ENCODE measurements at places on chromosomes 4 and X.

DNA sequence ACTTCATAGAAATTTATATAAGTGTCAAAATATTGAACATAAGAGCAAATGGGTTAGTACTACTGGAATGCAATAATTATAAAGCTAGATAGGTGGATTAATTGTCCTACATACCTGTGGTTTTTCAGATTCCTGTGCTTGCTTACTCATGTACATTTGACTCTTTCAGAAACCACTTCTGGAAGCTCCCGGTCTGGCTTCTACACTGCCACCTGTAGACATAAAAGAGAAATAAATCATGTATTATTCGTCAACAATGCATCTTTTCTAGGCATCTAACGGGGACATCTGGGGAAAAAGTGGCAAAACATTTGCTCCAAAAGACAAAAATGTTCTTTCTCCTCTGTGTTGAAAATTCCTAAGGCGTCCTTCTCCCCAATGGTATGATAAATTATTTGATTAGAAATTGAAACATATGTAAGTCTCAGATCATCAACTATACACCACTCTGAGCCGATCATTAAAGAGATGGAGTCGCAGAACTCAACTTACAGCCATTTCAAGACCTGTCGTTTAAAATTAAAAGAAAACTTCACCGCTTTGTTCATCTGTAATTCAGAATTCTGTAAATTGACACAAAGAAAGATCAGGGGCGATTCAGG lies 648.7 kb upstream of the DIPK2B start:
- DNase-seq, result peak; percentile 61

GRCh38 chrX:154372612-154373022 lies 1.8 kb downstream of the FLNA start:
- peak; percentile 56 for DNase-seq

DNA sequence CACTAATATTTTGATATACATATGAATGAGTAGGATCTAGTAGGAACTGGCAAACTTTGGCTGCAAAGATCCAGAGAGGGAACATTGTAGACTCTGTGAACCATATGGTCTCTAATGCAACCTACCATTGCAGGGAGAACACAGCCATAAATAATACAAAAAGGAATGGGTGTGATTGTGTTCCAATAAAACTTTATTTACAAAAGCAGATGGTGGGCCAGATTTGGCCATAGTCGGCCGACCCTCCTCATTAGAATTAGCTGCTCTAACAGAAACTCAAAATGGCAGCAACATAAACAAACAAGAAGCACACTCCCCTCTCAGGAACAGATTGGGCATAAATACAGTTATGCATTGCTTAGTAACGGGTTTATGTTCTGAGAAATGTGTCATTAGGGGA lies 198.1 kb upstream of the RBPJ start:
- DNase-seq, result no peak

- DNase-seq, result no peak
Measured at GRCh38 chr4:173195109-173195508, 26.5 kb downstream of the GALNT7 start.

DNA sequence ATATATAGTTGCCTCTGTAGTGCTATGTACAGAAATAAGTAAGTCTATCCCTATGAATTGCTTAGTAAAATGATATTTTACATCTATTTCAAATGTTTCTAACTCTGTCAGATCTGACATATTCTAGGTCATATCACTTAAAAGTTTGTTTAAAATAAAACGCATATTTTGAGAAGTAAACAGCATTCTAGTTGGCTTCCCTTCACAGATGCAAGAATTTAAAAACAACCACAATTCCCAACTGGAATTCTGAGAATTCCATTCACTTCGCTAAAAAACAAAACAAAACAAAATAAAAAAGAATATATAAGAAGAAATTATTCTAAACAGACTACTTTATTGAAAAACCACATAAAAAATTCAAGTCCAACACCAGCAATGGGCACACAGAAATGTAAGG lies 126.0 kb downstream of the PPP3CA start:
- DNase-seq, result no peak

DNA sequence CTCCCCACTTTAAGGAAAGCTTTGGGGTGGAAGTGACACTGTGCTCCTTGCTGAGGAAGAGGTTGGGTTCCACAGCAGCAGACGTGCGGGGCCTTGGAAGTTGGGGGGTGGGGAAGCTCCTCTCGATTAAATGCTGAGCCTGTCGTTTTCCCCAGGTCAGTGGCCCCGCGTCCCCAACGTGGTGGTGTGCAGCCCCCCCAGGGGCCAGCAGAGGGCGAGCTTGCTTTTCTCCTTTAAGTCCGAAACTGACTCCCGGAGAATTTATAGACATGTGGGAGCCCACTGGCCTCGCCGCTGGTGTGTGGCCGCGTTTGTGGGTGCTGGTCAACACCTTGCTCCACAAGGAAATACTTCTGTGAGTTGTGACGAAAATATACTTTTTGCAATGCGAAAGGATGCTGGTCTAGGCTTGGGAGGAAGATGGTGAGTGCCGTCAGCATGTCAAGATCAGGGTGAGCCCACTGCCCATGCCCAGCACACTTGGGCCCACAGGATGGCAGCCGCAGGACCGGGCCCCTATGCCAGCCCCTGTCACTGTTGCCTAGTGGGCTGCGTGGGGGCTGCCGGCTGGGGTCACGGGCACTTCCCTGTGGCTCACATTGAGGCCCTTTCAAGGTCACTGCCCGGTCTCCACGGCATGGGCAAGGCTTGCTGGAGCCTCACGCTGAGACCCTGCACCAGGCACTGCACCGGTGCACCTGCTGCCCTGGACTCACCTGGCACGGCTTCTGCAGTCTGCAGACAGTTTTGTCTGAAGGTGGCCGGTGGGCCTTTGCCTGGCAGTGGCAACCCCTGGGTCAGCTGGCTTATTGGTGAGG lies 9.4 kb downstream of the UVSSA start:
- DNase-seq, result no peak

DNA sequence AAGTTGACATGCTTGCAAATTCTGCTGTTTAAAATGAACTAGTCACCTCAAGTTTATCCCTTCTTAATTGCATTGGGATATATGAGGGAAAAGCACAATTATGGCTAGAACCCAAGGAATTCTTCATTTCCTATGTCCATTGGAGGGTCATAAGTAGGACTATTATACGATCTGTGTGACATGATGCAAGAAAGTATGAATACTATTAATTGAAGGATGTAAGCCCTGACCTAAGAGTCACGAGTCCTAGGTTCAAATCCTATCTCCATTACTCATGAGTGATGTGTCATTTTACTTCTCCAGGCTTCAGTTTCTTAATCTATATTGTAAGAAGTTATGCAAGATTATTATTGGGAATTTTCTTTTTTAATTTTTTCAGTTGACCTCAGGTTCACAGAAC lies 542.9 kb upstream of the GRIA3 start:
- no peak for DNase-seq

GRCh38 chr4:96986816-96987215 lies 1146.9 kb downstream of the PDHA2 start:
- no peak for DNase-seq

DNA sequence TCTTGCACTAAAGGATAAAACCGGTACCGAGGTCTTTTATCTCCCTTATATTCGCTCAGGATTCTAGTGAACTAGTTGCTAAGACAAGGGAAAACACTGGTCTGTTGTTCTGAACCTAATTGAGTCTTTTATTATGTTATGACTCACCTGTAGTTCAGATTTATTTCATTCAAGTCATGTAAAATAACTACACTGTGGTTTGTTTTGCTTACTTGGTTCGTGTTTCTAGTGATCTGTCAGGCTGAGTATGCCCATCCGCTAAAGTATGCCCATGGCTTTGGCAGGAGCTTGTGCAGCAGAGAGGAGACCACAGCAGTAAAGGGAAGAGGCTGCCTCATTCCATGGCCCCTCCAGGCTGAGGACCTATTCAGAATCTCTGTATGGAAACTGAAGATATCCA lies 126.1 kb downstream of the AFF1 start:
- DNase-seq, result peak; percentile 94

GRCh38 chr4:134867027-134867426 lies 665.4 kb upstream of the PABPC4L start:
- DNase-seq, result no peak

DNA sequence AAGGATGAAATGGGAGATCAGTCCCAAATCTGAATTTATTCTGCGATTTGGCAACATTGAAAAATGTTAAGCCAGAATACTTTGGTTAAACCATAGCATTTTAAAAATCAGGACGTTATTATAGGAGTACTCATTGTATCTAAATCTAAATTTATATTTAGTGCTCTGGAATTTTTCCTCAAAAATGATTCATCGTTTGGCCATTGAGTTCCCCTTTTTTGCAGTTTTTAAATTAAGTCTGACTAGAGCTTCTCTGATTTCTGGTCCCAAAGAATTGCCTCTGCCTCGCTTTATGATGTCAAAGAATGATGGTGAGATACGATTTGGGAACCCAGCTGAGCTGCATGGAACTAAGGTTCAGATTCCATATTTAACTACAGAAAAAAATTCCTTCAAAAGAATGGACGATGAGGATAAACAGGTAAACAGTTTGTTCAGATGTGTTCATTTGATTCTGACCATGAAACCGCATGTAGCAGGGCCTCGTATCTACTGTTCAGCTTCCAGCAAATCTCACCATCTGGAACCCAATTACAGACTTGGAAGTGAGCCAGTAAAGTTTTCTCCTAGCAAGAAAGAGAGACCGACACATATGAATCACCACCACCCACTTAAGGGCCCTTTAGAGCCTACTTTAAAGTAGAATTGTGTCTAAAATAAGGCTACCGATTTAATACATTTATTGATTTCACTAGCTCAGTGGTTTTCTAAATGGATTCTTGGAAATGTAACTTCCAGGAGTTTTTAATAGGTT lies 75.6 kb downstream of the REPS2 start:
- DNase-seq, result no peak

GRCh38 chr4:118888666-118889311 lies at the start of gene SYNPO2:
TSS of gene SYNPO2 (plus strand) at chr4:118888854. CDS start at chr4:118889037, 183 bp downstream.
- peak; percentile 74 for DNase-seq

- DNase-seq, result no peak
Measured at GRCh38 chr4:105059337-105059736, 87.3 kb upstream of the TET2 start.

DNA sequence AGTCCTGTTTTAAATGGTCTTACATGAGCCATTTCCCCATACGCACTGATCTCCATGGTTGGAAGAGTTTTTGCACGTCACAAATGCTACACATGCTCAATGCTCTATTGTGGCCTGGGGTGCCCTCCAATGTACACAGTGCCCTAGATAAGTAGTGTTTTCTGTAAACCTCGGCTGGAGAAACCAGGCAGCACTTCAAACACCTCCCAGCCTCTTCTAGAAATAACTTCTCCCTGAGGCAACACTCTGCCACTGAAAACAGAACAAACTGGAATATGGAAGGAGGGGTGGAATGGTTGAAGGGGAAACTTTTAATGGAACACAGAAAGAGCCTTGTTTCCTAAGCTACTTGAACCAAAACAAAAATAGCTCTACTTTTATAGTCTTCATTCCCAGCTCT lies 123.9 kb upstream of the CBR4 start:
- DNase-seq, result no peak
